ENCODE measurements at places on chromosomes 7 and 10.

- no peak for DNase-seq
These were observed 245.2 kb downstream of the ZMYND11 start for GRCh38 chr10:380313-380940.

DNA sequence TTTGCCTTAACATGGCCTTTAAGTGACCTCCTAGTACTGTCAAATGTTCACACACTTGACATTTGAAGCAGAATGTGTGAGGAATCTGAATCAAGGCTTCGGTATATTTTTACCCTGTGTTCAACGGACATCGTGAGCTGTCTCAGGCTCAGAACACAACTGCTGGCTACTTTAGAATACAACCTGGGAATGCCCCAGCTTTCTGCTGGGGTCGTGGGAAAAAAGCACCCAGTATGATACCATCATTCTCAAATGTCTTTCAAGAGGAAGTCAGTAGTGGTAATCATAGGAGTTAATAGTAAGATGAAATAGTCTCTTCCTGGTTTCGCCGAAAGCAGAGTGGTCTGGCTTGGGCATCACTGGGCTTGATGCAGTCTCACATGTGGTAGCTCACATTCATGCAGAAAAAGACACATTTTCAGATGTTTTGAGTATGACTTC is 67.2 kb downstream of the CREB5 start:
- no peak for DNase-seq

DNA sequence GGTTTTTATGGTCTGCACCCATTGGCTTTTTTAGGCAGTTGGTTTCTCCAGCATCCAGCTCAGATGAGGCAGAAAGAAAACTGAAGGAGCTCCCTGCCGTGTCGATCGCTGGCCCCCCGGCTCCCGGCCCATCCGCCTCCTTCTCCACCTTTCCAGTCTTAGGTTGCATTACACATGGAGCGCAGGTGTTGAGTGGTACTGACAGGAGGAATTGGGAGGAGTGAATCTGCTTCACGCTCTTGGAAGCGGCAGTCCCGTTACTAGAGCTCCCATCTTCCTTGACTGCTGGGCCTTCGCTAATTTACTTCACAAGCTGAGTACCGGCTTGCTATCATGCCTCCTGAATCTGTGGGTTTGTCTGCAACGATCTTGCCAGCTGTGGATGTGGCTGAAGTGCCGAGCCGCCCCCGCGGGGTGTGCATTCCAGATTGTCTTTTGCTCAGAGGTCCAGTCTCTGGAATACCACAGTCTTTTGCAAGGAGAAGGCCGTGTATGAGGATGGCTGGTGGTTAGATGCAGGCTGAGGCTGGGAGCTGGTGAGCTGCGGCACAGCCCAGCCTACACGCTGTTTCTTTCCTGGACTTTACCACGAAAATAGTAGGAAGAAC is 17.1 kb downstream of the IQCE start:
- no peak for DNase-seq

DNA sequence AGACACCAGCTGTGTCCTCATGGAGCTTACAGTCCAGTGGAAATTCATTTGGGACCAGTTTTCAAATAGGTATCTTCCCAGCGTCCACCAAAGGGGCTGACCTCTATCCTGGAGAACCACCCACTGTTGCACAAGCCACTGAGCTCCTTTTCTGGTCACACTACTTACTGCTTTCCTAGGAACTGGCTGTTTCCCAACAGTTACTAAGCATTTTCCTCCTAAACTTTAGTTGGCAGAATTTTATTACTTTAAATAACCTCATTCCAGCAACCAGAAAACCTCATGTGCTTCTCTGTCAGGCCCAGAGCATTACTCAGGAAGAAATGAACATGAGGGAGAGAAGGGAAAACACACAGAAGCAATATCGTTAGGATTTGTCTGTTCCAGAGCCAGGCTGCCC is 183.1 kb downstream of the GPAM start:
- no peak for DNase-seq

Measured in stimulated activated CD8-positive, alpha-beta memory T cell treated with anti-CD3 and anti-CD28 coated beads, Interleukin-2, amount 100 ng/mL, for 1 hour (primary cell).